ENCODE measurements at places on chromosomes 5 and 9.

- no peak for DNase-seq
These were observed 150.2 kb upstream of the PHYKPL start for GRCh38 chr5:178382754-178383164.

- no peak for DNase-seq
These were observed 12.8 kb downstream of the CAMK4 start for GRCh38 chr5:111236995-111237394.

- DNase-seq: no peak
These were observed 524.8 kb upstream of the KLF4 start for GRCh38 chr9:108014353-108014752.

GRCh38 chr5:142364251-142365145 lies 39.7 kb upstream of the SPRY4 start:
- DNase-seq: peak; percentile 53

GRCh38 chr9:7320139-7320538 lies 479.4 kb downstream of the DMAC1 start:
- DNase-seq: no peak

Data from activated effector memory CD4-positive, alpha-beta T cell treated with anti-CD3 and anti-CD28 coated beads, Interleukin-2, amount 50 U/mL, for 16 hours (primary cell).